Occipital lobe (tissue), 3 donors: ENCODE measurements at places on chromosomes 4 and X.
A peak's percentile ranks its signal among the peaks of the same experiment; 100 is the strongest.

DNA sequence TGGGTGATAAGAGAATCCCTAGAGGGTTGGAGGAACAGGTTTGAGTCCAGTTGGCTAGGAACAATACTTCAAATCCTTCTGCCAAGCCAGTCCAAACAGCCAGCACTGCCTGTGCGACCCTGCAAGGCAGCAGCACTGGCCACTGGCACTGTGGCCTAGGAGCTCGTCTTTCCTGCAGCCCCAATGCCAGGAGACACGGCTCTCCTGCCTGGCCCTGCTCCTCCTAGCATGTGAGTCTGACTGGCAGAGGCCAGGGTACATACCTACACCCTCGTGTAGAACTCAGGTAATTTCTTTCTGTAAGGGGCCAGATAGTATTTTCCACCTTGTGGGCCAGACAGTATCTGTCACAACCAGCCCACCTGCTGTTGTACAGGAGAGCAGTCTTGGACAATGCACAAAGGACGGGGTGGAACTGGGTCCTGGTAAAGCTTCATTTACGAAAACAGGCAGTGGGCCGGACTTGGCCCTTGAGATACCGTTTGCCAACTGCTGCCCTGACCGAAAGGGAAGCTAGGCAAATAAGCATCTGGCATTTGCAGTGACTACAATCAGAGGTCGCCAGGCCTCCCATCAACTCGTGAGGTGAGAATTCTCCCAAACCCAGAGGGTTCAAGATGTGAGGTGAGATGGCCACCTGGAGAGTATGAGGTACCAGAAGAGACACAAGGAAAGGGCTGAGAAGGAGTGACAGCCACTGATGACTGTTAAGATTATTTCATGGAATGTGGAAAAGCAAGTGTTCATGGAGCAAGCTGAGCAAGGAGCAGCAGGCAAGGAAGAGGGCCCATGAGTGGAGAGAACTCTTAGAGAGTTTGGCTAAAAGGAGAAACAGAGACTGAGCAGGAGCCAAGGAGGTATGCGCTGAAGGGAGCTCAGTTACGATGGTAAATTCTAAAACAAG lies 29.8 kb upstream of the IRAK1 start:
- DNase-seq: no peak

DNA sequence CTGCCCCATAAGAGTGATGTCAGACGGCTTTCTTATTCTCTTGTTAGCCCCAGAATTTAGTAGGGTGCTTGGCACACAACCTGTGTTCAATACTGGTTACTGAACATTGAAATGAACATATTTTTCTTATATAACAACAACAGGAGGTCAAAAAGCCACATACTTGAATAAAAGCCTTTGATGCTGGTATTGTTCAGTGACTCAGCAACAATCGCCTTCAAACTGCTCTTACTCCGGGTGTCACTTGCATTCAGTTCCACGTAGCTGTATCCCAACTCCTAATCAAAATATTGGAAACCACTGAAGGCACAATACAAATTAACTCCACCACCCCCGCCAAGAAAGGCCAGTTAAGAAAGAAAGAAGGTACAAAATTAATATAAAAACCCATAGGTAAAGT lies 61.5 kb downstream of the RFC1 start:
- DNase-seq: no peak

DNA sequence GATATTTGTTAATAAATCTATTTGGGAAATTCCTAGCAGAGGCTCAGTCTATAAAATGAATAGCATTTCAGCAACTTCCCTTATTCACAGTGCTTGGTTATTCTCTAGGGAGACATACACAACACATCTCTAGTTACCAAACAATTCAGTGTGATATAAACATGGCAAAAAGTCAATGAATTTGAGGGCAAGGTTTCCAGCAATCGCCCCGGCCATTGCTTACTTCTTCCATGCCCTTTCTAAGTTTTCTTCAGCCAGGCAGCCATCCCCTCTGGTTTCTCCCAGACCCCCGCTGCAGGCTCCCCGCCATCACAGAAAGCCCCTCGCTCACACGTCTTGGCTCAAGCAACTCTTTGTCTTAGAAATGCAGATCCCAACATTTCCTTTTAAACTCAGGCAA lies 4.4 kb downstream of the TLR7 start:
- DNase-seq: no peak

- DNase-seq: no peak
These were observed 141.7 kb upstream of the SCML1 start for GRCh38 chrX:17595456-17596035.

DNA sequence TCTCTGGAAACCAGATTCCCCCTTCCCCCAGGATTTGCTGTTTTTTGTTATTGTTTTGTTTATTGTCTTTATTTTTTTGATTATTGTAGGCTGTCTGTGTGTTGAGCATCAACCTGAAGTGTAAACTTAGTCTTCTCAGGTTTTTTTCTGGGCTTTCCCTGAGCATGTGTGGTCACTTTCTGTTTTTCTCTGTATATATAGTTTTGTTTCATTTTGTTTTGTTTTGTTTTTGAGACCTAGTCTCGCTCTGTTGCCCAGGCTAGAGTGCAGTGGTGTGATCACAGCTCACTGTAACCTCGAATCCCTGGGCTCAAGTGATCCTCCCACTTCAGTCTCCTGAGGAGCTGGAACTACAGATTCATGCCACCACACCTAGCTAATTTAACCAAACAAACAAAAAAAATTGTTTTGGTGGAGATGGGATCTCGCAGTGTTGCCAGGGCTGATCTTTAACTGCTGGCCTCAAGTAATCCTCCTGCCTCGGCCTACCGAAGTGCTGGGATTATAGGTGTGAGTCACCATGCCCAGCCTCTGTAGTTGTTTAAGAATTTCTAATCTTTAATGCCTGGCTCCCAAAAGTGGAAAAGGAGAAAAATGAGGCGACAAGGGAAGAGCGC lies 9.1 kb downstream of the IL13RA1 start:
- DNase-seq: no peak

GRCh38 chr4:110926841-110927400 lies 304.0 kb upstream of the PITX2 start:
- no peak for DNase-seq

- no peak for DNase-seq
These were observed 48.9 kb upstream of the ZNF518B start for GRCh38 chr4:10506077-10506476.

DNA sequence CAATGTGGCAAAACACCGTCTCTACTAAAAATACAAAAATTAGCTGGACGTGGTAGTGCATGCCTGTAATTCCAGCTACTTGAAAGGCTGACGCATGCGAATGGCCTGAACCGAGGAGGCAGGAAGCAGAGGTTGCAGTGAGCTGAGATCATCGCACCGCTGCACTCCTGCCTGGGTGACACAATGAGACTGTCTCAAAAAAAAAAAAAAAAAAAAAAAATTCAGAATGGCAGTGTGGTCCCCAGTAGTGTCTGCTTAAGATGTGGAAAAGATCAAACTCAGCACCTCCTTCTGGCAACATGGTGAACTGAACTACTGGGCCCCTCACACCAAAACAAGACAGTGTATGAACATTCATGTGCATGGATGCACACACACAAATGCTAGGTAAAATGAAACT lies 32.2 kb downstream of the SMS start:
- DNase-seq: no peak

- no peak for DNase-seq
These were observed 562.5 kb downstream of the CCSER1 start for GRCh38 chr4:90689739-90690138.

DNA sequence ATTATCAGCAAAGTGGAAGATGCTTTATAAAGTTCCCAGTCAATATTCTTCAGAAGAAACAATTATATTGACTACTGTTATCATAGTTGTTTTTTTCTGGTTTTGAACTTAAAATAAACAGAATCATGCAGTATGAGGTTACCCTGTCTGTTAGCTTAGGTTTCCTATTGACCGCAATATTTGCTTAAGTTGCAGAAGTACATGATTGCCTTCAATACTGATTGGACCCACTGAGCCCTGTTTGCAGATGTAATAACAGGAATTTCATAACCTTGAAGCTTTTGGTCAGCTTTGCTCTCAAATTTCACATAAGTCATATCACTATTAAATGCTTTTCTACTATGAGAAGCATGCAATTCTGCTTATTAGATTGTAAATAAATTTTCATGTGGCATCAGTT lies 229.1 kb upstream of the FSTL5 start:
- DNase-seq: no peak

- no peak for DNase-seq
These were observed 34.3 kb downstream of the NYX start for GRCh38 chrX:41481264-41482109.

DNA sequence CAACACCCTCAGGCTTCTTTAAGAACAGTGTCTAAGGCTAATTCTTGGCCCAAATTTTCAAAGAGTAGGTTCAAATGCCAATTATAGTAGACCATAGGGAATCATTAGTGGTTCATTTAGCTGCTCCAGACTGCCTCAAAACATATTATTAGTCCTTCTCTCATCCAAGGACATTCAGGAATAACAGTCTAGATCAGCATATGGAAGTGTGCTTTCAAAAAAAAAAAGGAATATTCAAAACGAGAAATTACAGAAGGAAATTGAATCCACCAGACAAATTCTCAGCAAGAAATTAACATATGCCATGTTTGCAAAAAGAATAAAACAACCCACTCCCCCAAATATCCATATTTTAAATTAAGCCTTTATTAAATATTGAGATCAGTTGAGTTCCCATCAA lies 293.1 kb downstream of the SMARCA1 start:
- DNase-seq: no peak

GRCh38 chrX:37658343-37659030 lies 27.1 kb upstream of the XK start:
- DNase-seq: no peak

- no peak for DNase-seq
These were observed 728.5 kb upstream of the NDST4 start for GRCh38 chr4:115841871-115842270.

DNA sequence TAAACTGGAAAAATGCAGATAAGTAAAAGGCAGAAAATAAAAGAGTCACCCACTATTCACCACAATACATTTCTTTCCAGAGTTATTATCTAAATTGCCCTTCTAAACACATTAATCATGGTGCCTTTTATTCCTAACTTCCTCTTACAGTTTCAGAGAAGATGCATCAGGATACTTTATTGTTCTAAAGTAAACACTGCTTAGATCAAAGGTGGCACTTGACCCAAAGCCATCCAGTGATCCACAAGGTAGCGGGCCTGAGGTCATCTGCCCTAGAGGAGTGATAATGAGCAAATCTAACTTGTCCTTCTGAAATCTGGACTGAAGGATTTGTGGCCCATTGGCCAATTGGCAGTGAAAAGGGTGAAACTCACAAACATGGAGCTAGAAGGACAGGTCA lies 12.0 kb upstream of the TMEM154 start:
- DNase-seq: no peak

- DNase-seq: no peak
These were observed 58.5 kb downstream of the SLC2A9 start for GRCh38 chr4:9962611-9963314.

DNA sequence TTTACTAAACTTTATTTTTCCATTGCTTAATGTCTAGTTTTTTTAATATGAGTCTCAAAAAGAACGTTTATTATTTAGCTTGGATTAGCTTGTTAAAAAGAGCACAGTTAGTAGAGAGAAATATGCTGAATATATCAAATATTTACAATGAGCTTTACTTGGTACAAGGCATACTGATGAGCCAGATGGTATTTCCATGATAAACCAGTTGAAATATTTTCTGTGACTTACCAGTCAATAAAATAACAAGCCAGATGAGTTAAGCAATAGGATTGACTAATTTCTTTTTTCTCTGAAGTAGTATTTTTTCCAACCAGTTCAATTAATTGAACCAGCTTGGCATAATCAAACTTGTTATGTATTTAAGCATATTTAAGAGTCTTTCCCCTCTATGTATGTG lies 134.1 kb downstream of the KLHL34 start:
- no peak for DNase-seq

DNA sequence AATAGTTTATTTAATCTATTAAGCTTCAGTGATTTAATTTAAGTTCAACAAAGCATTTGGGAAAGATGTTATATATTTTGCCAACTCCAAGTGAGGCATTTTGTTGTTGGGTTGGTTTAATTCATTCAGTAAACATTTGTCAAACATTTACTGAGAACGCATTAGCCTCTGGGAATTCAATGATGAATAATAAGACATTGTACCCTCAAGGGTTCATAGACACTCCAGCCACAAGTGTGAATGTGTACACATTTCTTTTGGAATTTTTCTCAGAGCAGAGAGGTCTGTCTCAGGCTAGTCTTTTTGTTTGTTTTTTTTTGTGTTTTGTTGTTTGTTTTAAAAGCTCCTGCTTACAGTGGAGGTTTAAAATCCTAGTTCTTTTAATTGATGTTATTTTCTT lies 203.9 kb downstream of the SOWAHB start:
- no peak for DNase-seq

DNA sequence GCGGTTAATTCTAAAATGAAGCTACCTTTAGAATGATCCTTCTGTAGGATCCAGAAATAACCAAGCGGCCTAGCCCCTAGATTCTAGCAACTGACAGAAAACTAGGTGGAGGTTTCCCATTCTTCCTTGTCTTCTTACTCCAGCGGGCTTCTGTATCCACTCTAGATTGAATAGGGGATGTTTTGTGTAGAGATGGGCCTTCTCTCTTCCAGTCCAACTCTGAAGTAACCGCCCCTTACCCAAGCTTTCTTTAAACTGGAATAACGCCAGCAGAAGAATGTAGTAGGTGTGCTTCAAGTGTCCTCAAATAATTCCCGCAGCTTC lies 386 bp upstream of the TMEM184C start:
- DNase-seq: no peak

GRCh38 chr4:99723612-99724011 lies 66.0 kb upstream of the C4orf54 start:
- DNase-seq: peak; percentile 35

DNA sequence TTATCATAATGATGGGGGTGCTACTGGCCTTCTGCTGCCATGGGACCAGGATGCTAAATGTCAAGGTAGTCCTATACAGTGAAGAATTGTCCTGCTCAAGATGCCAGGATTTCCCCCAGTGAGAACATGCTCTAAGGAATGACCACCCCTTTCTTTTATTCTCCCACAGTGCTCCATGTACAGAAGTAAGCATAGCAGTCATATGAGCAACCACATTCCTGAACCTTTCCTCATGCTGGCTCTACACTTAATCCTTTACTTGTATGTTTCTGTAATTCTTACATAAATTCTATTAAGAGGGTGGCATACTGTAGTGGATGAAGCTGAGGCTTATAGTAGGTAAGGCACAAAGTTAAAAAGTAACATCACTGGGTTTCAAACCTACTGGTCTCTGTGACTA lies 20.2 kb downstream of the CYP2U1 start:
- DNase-seq: no peak

DNA sequence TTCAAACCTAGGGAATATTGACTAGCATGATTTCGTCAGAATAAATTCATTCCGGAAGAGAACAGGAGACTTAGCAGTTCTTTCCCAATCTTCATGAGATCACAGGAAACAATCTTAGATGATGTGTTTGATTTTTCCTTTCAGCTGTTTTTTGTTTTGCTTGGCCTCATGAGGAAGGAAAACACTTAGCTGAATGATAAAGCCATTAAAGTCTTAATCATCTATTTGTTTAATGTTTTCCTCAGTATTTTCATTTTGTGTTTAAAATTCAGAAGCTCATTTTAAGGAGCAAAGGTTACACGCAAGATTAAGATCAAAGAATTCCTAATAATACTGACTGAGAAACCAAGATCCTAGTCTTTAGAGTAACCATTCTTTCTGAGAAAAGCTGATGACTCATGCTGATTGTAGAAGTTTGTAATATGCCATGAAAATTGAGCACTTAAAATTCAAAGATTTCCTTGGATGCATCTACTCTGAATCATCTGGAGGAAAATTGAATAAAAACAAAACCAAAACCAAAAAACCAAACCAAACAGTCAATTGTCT lies 15.4 kb upstream of the TBC1D19 start:
- no peak for DNase-seq

GRCh38 chr4:139633661-139634060 lies 32.0 kb upstream of the MGST2 start:
- no peak for DNase-seq

GRCh38 chr4:55747793-55748192 lies 71.8 kb upstream of the EXOC1L start:
- DNase-seq: no peak
